G401 (cell line): ENCODE measurements at places on chromosomes 3 and 15. TPM values are rescaled to one million over a fixed set of nuclear protein-coding genes. Genes with fewer than 3 reads are reported as not detected.

DNA sequence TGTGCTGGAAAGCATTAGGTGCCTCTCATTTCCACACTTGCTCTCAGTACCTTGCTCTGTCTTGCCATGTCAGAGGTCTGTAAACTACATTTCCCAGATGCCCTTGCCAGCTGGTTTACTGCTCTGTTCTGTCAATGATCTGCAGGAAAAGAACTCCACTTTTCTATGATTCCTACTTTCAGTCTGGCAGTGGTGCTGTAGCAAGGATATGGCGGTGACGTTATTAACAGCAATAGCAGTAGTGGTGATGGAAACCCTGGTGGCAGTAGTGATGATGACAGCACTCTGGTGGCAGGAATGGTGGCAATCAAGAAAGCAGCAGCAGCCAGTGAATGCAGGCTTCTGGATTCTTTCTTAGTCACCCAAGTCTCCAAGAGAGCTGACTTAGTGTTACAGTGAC, 665.2 kb downstream of the DIPK2A start:
- no peak for DNase-seq

DNA sequence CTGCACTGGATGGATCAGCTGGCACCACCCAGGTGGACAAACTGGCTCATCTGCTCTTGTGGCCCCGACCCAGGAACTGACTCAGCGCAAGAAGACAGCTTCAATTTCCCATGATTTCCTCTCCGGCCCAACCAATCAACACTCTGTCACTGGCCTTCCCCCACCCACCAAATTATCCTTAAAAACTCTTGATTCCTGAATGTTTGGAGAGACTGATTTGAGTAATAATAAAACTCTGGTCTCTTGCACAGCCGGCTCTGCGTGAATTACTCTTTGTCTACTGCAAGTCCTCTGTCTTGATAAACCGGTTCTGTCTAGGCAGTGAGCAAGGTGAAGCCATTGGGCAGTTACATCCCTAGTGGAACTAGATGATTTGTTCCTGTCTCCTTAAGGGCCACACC, 16.1 kb downstream of the BDH1 start:
- no peak for DNase-seq

GRCh38 chr3:64459711-64460110, 228.1 kb downstream of the ADAMTS9 start:
- no peak for DNase-seq

- no peak for DNase-seq
Observed at GRCh38 chr3:190596349-190597285, 82.7 kb downstream of the IL1RAP start.

DNA sequence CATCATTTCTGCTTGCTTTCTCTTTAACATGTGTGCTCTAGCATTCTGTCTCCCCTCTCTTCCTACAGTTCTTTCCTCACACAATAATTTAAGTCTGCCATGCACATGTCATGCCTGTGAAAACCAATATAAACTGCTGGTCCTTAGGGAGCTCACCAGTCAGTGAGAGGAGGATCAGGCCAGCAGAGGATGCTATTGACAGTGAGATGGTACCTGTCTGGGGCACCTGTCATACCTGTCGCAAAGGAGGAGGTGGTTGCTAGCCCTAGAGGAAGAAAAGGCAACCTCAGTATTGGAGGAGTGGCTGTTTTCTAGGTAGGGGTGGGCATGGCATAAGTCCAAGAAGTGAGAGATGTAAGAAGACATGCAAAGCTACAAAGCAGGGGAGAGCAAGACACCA, 194.6 kb downstream of the GABRG3 start:
- no peak for DNase-seq

Gene ARHGAP11A
- total RNA-seq, result 29.0 and 44.1 TPM in 2 replicates
